GM13976 (cell line): ENCODE measurements at places on chromosomes 5 and 9.

GRCh38 chr5:15285901-15286583 lies 213.9 kb upstream of the FBXL7 start:
- DNase-seq, result no peak

GRCh38 chr9:105245029-105245890 lies 809 bp downstream of the SLC44A1 start:
- DNase-seq, result peak; percentile 49

GRCh38 chr5:150945486-150945885 lies 40.7 kb upstream of the ZNF300 start:
- DNase-seq, result no peak

- DNase-seq, result peak; percentile 73
Measured at GRCh38 chr9:129962889-129963703, 79.9 kb downstream of the FNBP1 start.

- no peak for DNase-seq
Measured at GRCh38 chr5:158265931-158266700, 407.2 kb upstream of the CLINT1 start.

- DNase-seq, result no peak
Measured at GRCh38 chr5:180717989-180718388, 21.9 kb downstream of the OR2Y1 start.
